ENCODE measurements at places on chromosomes 4 and X.

DNA sequence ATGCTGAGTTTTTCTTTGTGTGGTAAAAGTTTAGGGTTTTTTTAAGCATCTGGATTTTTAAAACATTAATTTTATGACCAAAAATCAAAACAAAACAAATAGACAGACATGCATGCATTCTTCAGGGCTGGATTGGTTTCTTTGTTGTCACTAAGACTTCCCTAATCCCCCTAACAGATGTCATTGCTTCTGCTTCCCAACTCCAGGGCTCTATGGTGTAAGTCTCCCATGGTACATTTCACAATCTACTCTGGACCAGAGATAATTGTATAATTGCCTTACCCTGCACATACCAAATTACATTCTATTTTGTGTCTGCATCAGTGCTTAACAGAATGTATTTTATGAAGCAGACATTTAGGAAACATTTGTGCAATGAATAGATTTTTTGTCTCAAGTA, 529.1 kb upstream of the SMIM31 start:
- no peak for DNase-seq

DNA sequence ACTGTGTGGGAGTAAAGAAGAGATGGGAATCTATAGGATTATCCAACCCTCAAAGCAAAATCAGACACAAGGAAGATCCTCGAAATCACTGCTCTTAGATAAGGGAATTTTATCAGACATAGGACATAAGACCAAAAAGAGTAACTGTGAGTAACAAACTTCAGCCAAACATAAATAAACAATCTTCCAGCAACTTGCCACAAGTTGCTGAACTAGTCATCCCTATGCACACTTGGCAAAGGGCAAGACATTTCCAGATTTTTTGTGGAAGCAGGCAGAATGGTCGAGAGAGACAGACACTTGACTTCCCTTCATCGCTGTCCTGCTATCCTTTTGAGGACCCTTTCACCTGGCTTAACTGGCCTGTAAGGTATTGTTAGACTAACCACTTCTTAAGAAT, 89.6 kb downstream of the KCNIP4 start:
- no peak for DNase-seq

DNA sequence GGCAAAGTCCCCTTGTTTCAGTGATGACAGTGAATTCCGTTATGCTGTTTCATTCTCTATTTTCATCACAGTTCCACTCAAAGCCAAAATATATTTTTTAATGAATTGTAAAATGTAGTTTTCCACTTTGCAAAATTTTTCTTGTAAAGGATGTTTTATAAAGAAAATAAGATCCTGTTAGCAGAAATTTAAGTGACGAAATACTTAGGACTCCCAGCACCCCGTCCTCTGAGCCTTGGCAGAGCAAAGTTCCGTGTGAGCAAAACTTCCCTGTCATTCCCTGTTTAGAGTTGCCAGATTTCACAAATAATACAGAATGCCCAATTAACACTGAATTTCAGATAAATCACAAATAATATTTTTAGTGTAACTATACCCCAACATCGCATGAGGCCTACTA, 81.0 kb upstream of the RBPJ start:
- no peak for DNase-seq

- DNase-seq = no peak
These were observed 20.0 kb upstream of the S100G start for GRCh38 chrX:16629909-16630308.

GRCh38 chrX:24266996-24267395, 46.9 kb downstream of the SUPT20HL2 start:
- DNase-seq = no peak

- DNase-seq = no peak
These were observed 653 bp downstream of the HHIP start for GRCh38 chr4:144646523-144647094.

- DNase-seq = no peak
These were observed 239.0 kb upstream of the HTR2C start for GRCh38 chrX:114344756-114345349.

DNA sequence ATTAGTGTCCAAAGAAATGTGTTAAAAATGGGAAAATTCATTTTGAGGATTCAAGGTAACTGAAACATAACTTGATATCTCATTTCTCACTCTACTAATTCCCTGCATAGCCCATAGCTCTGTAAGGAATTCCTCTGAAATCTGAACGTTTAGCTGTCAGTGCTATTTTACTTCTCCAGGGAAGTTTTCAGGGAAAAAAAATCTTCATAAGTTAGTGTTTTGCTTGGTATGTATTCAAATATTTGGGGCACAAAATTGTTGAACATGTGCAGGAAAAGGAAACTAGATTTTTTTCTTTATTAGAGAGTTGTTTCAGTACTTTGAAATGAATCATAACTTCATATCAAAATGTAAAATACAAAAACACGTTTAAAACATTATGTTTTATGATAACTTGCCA, 891.4 kb downstream of the CENPC start:
- no peak for DNase-seq

DNA sequence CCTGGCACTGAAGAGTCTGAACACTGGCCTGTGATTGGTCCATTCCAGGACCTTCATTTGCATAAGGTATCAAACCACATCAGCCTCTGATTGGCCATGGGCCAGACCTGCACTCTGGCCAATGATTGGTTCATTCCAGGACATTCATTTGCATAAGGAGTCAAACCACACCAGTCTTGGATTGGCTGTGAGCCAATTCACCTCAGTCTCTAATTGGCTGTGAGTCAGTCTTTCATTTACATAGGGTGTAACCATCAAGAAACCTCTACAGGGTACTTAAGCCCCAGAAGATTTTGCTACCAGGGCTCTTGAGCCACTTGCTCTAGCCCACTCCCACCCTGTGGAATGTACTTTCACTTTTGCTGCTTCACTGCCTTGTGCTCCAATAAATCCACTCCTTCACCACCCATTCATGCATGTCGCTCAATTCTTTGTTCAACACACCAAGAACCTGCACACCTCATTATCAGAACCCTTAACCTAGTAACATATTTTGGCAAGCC, 14.2 kb upstream of the HERC5 start:
- DNase-seq = no peak

DNA sequence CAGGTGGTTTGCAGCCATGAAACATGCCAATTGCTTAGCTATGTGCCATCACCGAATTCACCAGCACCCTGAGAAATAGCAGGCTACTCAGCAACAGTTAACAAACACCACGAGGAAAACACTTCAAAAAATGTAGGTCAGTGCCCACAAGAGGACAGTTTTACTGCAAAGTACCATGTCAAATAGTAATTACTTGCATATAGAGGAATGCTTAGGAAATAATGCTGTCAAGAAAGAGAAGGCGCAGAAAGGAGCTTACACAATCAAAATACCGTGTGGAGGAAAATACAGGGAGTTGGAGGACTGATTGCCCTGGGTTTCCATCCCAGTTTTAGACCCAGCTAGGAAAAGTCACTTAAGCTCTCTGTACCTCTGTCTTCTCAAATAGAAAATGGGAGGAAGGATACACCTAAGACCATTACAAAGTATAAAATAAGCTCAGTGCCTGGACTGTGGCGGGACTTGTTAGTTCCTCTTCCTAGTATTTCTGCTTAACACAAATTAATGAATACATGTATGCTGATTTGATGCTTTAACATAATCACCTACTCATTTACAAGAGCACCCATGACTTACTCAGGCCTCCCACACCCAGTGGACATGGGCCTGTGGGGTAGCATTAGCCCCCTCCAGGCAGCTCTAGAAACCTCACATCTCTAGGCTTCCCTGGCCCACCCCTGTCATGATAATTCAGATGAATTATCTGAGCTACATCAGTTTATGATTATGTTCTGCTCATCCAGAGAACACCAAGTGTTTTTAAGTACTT, 44.5 kb upstream of the IL21 start:
- DNase-seq = no peak

DNA sequence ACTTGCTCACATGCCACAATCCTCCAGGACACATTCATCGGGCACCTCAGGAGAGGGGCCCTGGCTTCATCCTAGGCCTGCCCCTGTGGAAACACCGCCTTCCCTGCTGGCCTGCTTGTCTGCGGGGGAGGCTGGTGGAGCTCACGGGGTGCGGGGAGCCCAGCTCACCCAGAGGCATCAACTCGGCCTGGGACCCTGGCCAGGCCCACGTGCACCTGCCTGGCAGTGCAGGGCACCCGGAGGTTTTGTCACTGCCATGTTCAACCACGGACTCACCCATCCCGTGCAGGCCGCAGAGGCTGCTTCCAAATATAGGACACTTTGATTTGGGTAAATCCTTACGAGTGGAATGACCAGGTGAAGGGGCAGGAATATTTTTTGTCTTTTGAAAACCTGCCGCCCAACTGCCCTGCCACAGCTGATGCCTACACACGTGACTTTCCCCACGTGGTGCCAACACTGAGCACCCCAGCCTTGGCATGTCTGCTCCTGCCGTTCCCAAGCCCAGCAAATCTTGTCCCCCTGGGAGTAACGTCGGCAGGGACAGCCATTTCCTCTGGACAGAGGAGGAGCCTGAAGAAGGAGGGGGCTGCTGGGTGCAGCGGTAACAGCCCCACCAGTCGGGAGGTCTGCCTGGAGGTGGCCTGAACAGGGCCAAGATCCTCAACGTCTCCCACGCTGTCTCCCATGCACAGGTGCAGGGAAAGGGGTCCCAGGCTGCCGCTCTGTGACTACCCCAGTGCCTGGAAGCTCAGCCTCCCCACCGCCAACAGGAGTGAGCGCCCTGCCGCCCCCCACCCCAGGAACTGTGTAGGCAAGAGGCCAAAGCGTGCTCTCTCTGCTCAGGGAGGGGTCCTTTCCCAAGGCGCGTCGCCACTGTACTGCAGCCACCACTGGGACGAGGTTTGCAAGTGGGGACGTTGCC, 8.5 kb downstream of the MXD4 start:
- DNase-seq = no peak

- DNase-seq = no peak
These were observed 340 bp downstream of the HNRNPD start for GRCh38 chr4:82373486-82373815.

All from activated T-cell treated with anti-CD3 and anti-CD28 coated beads for 4 hours (primary cell).